ENCODE measurements at places on chromosomes 16 and 17.

DNA sequence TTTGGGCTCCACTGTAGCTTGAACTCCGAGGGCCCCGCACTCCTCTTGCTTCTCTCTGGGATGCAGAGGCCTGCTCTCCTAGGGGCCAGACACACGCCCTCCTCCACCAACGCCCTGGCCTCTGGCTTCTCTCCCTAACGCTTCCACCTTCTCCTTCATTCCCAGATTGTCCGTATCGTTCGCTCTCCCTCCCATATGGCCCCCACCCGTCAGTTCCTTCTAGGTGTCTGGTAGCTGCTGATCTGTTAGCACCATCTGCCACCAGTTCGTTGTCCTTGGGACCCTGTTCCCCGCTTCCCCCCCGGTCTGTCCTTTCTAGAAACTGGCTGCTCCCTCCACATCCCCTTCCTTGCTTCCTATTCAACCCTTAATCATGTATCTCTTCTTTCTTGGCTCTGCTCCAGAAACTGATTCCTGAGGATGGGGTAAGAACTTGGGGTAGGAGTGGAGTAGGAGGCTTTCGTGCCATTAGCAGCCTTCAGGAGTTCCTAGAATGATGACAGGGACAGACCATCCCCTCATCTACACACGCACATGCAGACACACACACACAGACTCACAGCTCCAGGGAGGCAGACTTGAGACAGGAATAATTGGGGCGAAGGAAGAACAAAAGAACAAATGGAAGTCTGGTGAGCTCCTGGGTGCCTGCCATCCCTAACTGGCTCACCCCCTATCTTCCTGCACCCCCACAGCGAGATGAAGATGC is 4.3 kb downstream of the ATP1B2 start:
- DNase-seq, result no peak

GRCh38 chr17:7858522-7858810 is 663 bp downstream of the CYB5D1 start:
- DNase-seq, result peak; percentile 70

- no peak for DNase-seq
Measured at GRCh38 chr17:80760511-80760911, 215.9 kb downstream of the RPTOR start.

GRCh38 chr17:76538281-76538931 is 897 bp upstream of the CYGB start:
- no peak for DNase-seq

DNA sequence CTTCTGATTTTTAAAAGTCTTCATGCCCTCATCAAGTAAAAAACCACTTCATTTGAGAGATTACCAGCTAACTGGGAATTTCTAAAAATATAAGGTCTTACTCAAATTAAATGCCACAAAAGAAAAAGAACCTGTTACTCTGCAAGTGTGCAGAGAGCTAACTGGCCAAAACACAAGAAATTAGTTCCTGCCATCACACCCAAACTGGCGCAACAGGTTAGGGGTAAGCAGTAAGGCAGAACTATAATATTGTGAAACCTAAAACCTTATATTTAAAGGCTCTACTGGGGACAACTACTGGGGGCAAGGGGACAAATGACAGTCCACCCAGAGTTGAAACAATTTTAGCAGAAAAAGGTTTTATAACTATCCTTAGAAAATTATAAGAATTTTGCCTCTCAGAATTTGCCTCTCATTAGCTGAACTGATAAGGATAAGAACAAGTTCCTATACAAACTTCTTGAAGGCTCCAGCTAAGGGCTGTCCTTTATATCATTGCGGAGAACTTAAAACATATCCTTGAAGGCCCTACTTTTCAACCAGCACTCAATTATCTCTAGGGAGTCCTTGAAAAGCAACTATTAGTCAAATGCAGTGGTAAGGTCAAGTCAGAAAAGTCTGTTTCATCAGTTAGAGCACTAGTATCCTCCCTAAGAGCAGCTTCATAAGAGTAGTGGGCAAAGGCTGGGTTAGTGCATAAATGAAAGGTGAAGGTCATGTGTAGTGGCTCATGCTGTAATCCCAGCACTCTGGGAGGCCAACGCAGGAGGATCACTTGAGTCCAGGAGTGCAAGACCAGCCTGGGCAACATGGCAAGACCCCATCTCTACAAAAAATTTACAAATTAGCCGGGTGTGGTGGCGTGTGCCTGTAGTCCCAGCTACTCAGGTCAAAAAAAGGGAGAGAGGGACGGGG is 31.5 kb downstream of the SMURF2 start:
- no peak for DNase-seq

- no peak for DNase-seq
Measured at GRCh38 chr17:69540356-69540755, 125.9 kb downstream of the MAP2K6 start.

DNA sequence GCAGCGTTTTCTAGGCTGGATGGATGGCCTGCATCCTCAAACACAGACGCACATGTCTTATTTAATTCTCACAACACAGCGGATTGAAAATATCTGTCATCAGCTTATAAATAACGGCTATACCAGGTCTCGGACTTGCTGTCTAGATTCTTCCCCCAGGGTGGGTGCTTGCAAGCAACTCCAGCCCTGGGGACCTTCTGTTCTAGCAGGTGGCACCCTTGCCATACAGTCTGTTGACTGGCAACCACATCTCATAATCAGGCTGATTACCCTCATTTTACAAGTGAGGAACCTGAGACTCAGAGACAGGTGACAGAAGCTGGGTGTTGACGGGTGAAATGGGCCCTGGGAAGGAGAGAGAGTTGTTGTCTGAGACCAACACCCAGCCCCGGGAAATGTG is 16.2 kb upstream of the SEZ6 start:
- no peak for DNase-seq

GRCh38 chr17:44847586-44847985 is at the start of gene HIGD1B:
Gene HIGD1B (plus strand): TSS chr17:44847883. CDS start chr17:44848153, 270 bp downstream.
- DNase-seq, result no peak

DNA sequence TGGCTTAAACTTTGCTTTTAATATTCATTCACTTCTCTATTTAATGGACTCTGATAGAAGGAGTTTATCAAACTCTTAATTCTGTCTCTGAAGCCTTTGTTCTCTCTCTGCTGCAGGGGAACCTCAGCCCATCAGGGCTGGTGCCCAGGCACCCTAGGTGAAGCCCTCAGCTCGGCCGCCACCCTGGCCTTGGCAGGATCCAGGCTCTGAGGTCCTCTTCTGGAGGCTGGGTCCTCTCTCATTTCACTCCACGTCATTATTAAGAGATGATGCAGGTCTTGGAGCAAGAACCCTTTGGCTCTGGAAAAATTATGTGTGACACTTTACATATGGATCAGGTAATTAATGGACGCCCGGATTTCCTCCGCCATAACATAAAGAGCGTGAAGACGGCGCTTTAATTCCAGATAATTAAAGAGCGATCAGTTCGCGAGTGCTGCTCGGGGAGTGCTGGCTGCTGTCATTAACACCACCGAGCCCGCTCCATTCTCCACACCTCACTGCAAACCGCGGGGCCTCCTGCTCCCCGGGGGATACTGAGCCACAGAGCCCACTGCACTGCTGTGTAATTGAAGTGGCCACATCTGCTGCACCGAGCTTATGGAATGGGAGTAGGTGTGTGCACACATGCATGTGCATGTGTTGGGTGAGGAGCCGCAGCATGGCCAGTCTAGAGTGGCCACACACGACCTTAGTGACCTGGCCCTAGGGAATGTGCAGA is 259.4 kb upstream of the TNRC6C start:
- no peak for DNase-seq

DNA sequence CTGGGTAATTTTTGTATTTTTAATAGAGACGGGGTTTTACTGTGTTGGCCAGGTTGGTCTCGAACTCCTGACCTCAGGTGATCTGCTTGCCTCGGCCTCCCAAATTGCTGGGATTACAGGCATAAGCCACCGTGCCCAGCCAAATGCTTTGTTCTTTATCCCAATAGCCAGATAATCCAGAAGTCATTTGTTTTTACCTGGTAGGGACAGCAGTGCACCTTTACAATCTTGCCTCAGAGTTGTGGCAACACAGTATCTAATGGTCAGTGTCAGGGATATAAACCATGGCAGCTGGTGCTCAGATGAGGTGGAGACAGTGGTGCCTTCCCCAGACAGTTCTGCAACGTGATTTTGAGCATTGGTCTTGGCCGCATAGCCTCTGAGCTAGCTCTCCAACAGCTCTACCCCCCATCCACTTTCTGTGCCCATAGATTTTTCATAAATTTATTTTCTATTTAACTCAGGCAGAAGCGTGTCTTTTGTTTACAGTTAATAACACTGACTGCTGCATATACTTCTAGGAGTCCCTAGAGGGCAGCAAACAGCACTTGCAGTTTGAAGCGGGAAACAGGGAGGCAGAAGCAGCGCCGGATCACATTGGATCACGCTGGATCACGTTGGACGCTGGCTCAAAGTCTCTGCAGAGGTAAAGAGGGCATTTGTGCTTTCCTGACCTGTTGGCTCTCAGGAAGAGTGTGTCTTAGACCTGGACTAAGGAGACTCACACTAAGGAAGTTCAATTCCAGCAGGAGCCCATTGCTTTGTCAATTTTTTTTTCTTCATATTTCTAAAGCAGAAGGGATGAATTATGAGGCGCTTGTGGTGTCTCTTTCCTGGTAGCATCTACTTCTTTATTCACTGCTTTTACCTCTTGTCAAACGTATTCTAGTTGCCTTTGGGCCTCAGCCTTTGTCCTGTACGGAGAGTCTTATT is 5.1 kb upstream of the GGT6 start:
- no peak for DNase-seq

GRCh38 chr17:48056246-48056745 is 8.1 kb downstream of the NFE2L1 start:
- no peak for DNase-seq

DNA sequence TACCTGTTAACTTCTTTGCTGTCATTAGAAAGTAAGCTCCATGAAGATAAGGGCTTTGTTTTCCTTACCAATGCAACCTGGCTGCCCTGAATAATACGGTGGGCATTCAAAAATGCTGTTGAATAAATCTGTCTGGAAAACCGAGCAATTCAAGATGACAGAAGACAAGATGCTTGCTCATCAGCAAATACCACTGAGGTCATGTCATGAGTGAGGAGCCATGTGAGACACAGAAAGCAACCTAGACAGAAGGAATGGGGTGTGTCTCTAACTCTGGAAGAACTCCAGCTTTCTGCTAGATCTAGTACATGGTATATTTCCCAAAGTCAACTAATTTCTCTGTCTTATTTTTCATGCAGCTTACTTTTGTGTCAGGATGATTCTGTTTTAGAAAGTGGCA is 64.2 kb downstream of the STH start:
- no peak for DNase-seq

DNA sequence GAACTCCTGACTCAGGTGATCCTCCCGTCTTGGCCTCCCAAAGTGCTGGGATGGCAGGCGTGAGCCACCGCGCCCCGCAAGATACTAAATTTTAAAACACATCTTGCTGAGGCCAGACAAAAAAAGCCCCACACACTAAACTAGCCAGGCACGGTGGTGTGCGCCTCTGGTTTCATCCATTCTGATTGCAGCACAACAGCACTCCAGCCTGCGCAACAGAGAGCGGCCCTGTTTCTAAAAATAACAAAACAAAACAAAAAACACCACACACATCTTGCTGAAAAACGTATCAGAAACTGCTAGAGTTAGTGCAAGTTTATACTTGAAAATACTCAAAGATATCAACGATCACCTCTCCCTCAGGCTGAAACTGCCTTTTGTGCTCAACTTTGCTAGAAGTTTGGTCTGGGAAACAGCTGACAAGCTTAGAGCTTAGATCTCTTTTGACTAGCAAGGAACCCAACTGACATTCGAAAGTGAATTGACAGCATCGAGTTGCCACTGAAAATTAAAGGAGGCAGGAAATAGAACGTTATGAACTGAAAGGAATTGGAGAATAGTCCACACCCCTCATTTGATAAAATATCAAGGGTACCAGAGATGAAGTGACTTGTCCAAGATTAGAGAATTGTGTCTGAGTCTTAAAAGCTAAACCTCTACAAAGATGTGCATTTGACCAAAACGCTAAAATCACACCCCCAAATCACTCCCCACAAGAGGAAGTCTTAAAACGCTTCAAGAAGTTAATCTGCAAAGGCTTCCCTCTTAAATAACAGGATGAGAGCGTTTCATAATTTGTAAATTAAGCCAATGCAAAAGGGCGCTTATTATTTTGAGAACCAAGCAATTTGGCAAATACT is 908 bp downstream of the COG4 start:
- peak; percentile 45 for DNase-seq

DNA sequence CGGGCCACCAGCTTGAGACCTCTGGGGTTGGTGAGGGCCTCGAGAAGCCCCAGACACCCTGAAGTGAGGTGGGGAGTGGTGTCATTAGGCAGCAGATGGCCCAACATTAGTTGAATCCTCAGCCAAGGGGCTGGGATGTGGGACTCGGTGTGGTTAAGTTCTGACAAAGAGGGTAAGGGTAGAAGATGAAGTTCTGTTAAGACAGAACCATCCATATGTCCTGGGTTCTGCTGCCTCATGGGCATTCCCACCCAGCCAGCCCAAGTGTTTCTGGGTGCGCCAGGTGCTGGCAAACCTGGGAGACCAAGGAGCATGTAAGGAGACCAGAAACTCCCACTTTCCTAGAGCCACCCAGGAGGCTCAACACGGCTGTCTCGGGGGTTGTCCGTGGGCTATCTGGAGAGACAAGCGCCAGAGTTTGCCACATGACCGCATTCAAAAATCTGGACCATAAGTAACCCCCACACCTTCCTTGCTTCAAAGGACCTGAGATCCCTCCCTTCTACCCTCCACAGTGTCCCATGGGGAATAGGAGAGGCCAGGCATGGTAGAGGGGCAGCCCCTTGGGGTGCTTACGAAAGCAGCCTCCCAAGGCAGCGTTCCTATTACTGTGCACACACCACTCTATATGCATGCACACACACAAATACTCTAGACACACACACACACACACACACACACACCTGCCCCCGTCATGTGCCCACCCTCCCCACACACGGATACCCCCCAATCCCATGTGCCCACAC is 128.7 kb downstream of the C16orf78 start:
- DNase-seq, result no peak

DNA sequence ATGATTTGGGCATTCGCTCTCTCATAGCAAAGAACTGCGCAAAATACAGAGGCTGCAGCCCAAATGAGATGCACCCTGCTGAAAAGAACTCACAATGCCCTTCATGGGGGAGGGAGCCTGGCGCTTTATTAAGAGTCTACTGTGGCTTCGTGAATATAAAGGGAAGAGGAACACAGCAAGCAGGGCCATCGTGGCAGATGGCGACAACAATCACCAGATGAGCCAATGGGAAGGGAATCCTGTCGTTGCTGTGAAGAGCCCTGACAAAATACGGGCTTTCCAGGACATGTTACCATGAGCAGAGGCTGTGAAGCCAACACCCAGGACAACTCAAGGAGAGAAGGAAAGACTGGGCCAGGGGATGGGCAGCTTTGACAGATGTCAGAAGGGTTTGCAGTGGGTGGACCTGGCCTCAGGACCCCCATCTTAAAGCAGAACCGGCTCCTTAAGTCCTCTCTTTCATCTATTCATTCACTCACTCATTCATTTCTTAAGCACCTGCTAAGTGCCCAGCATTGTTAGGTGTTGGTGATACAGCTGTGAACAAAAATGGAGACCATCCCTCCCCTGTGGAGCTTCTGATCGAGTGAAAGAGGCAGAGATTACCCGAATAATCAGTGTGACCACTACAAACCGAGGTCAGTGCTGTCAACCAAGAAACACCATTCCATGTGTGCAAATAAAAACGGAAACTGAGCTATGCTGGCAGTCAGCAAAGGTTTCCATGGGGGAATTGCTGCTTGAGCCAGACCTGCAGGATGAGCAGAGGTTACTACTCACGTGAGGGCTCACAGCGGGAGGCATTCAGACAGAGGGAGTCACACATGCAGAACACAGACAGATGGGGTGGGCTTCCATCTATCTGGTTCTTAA is 125.8 kb downstream of the DYNLRB2 start:
- no peak for DNase-seq

GRCh38 chr17:64229815-64230728 is 33.0 kb downstream of the TEX2 start:
- no peak for DNase-seq

GRCh38 chr16:77780378-77780837 is 8.0 kb upstream of the VAT1L start:
- no peak for DNase-seq
